ENCODE measurements at places on chromosomes 16 and 17. TPM values are rescaled to one million over a fixed set of nuclear protein-coding genes. Genes with fewer than 3 reads are reported as not detected.

Gene SENP3
- total RNA-seq: 33.1 TPM

Gene KRTAP17-1
- total RNA-seq: not detected

Gene C16orf92
- not detected for total RNA-seq

Gene HS3ST3B1
- total RNA-seq: 10.4 TPM

Gene HOXB8
- total RNA-seq: 0.10 TPM

Gene TMEM100
- not detected for total RNA-seq

Gene PDIA2
- not detected for total RNA-seq

Gene CTF1
- total RNA-seq: 0.21 TPM

Gene CTU2
- total RNA-seq: 6.7 TPM

Gene TNP2
- not detected for total RNA-seq

Gene PPM1E
- not detected for total RNA-seq

Gene C1QL1
- not detected for total RNA-seq

Gene TBX21
- total RNA-seq: 15.7 TPM

Gene PLA2G10
- total RNA-seq: not detected

Gene SLC16A6
- 35.9 TPM for total RNA-seq

Gene SOST
- not detected for total RNA-seq

Gene FBXO39
- total RNA-seq: 0.73 TPM

Gene DOC2A
- total RNA-seq: not detected

Gene ORMDL3
- 57.3 TPM for total RNA-seq

Gene KRT12
- not detected for total RNA-seq

Gene PRSS53
- 1.0 TPM for total RNA-seq

Gene CCL1
- not detected for total RNA-seq

Gene CCL7
- total RNA-seq: 3.1 TPM

Gene CD300LB
- total RNA-seq: 44.3 TPM

Gene PPP1R27
- total RNA-seq: not detected

Gene C17orf78
- not detected for total RNA-seq

Gene TBC1D3
- not detected for total RNA-seq

Gene FZD2
- 0.84 TPM for total RNA-seq

Gene MYO15A
- 0.84 TPM for total RNA-seq

Gene B9D1
- 0.63 TPM for total RNA-seq

Gene ZNF469
- total RNA-seq: 0.94 TPM

Gene ZDHHC1
- total RNA-seq: 0.63 TPM

Gene SCNN1B
- not detected for total RNA-seq

Gene TNK1
- total RNA-seq: 5.5 TPM

Gene TEX14
- total RNA-seq: 0.31 TPM

Gene ATP2A3
- total RNA-seq: 76.6 TPM

Gene CLEC3A
- not detected for total RNA-seq

Gene SPN
- total RNA-seq: 29.7 TPM

Measured in mononuclear cell (primary cell).